Large intestine (tissue), 12 donors: ENCODE measurements at places on chromosomes 6 and 20. TPM values are rescaled to one million over a fixed set of nuclear protein-coding genes. Genes with fewer than 3 reads are reported as not detected.

Gene EDN3
- 17.7 TPM for polyA plus RNA-seq

Gene ACSS1
- polyA plus RNA-seq: 102 TPM

Gene LTB
- polyA plus RNA-seq: 20.1 TPM

Gene TUBB1
- 0.52 TPM for polyA plus RNA-seq

Gene ALDH8A1
- polyA plus RNA-seq: 0.70 TPM

Gene TBXT
- polyA plus RNA-seq: 0.04 TPM
